ENCODE measurements at places on chromosomes 5 and 9.
A peak's percentile ranks its signal among the peaks of the same experiment; 100 is the strongest.

GRCh38 chr5:53262348-53262970, 152.9 kb upstream of the MOCS2 start:
- DNase-seq: peak; percentile 21

DNA sequence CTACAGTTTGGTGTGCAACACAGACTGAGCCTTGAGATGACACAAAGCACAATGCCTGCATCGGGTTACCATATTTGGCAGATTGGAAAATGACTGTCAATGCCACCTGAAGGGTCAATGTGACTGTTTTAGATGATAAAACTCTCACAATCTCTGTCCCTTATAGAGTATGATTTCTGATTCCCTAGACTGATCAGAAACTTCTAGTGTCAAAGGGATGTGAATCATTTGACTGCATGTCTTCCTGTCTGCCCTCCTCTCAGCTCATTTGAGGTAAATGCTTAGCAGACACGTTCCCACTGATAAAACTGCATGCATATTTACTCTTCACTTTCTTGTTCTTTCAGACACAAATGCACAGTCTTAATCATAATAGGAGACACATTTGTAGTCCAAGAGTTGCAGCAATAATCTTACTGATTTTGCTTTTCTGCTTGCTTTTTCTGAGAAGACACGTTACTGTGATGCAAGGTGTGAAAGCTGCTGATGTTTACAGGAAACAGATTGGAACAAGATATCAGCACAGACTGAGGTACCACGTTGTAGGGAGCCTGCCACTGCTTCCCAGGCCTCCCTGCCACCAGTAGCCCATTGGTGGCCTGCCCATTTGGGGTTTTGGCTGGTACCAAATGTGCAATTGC, 77.8 kb downstream of the GCNT4 start:
- no peak for DNase-seq

- DNase-seq: no peak
Observed at GRCh38 chr5:165720901-165721300, 2215.5 kb downstream of the MAT2B start.

DNA sequence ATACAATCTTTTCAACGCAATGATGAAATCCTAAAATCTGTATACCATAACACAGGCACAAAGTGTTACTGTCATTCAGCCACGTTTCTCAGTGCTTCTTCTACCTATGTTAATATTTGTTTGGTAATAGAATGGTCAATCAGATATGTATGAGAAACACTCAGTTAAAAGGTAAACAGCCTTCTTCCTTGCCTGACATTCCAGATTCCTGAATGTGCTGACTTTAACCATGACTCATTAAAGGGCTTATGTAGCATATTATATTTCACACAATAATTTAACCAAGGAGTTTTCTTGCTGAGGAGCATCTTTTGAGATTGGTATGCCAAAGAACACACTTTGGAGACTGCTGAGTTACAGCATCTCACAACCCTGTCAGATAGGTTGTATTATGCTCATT, 187.6 kb downstream of the CETN3 start:
- peak; percentile 1 for DNase-seq

Measured in HTR-8/SVneo (cell line).